Stomach (tissue), 19 donors: ENCODE measurements at places on chromosomes 13 and 19. TPM values are rescaled to one million over a fixed set of nuclear protein-coding genes. Genes with fewer than 3 reads are reported as not detected.

LIN7B gene
- total RNA-seq: 118 TPM

PGLYRP1 gene
- total RNA-seq: not detected

ALOX5AP gene
- 2.6 TPM for total RNA-seq

APC2 gene
- total RNA-seq: not detected

CEACAM1 gene
- 0.45 TPM for total RNA-seq

CADM4 gene
- 4.9 TPM for total RNA-seq

SYT3 gene
- 0.14 TPM for total RNA-seq

KISS1R gene
- not detected for total RNA-seq

COMMD6 gene
- total RNA-seq: 71.2 TPM

GRCh38 chr13:40651866-40652587, 14.4 kb downstream of the FOXO1 start:
- no peak for DNase-seq
- H3K27me3 ChIP-seq: no peaks in the 10 kb centered on the region
- H3K36me3 ChIP-seq: no peaks in the 10 kb centered on the region

GRCh38 chr13:24060993-24061392, 99.5 kb upstream of the SPATA13 start:
- H3K4me1 ChIP-seq: no peaks in the 10 kb centered on the region
- H3K36me3 ChIP-seq: no peaks in the 10 kb centered on the region
- H3K27me3 ChIP-seq: no peaks in the 10 kb centered on the region
- H3K27ac ChIP-seq: no peak overlapping the region
- DNase-seq: no peak

GRCh38 chr19:35184267-35184666, 29.7 kb downstream of the FXYD5 start:
- H3K27me3 ChIP-seq: no peaks in the 10 kb centered on the region
- no peaks in the 10 kb centered on the region for H3K36me3 ChIP-seq
- no peaks in the 10 kb centered on the region for H3K4me1 ChIP-seq
- H3K27ac ChIP-seq: no peak overlapping the region
- DNase-seq: no peak

- no peak for DNase-seq
- no peak overlapping the region for H3K27ac ChIP-seq
- no peaks in the 10 kb centered on the region for H3K36me3 ChIP-seq
- H3K4me1 ChIP-seq: no peaks in the 10 kb centered on the region
Observed at GRCh38 chr19:51668216-51668615, 21.6 kb upstream of the SIGLEC14 start.

GRCh38 chr19:50362656-50363424, 2.6 kb downstream of the NAPSA start:
- H3K27ac ChIP-seq: no peak overlapping the region
- no peaks in the 10 kb centered on the region for H3K27me3 ChIP-seq
- H3K36me3 ChIP-seq: no peaks in the 10 kb centered on the region
- no peak overlapping the region for H3K4me3 ChIP-seq
- no peak for DNase-seq
- no peaks in the 10 kb centered on the region for H3K4me1 ChIP-seq

GRCh38 chr13:98401934-98402333, 175.0 kb downstream of the STK24 start:
- H3K27me3 ChIP-seq: no peaks in the 10 kb centered on the region
- peak; percentile 67 for DNase-seq
- peak overlapping the region; percentile 74 for H3K27ac ChIP-seq
- H3K4me3 ChIP-seq: no peak overlapping the region
- peaks cover 45% of the 10 kb centered on the region for H3K4me1 ChIP-seq

DNA sequence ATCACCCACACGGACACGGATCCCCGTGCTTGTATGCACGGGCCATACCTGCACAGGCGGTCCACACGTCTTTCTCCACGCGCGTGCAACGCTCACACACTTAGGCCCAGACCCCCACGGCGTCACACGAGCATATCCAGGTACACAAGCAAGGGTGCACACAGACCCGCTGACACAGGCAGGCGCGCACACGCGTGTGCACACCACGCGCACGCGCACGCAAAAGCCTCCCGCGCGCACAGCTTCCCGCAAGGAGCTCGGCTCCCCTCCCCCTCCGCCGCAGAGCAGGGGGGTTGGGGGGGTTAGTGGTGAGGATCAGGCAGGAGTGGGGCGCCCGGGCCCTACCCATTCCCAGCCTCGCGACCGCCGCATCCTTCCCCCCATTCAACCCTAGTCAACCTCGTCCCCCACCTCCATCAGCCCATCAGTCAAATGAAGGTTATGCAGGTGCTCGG, 407 bp downstream of the RAB3A start:
- peaks cover 12% of the 10 kb centered on the region for H3K36me3 ChIP-seq
- peak overlapping the region; percentile 76 for H3K27ac ChIP-seq
- peak; percentile 80 for DNase-seq
- peaks cover 43% of the 10 kb centered on the region for H3K4me1 ChIP-seq
- H3K27me3 ChIP-seq: no peaks in the 10 kb centered on the region
- H3K4me3 ChIP-seq: peak overlapping the region; percentile 86

DNA sequence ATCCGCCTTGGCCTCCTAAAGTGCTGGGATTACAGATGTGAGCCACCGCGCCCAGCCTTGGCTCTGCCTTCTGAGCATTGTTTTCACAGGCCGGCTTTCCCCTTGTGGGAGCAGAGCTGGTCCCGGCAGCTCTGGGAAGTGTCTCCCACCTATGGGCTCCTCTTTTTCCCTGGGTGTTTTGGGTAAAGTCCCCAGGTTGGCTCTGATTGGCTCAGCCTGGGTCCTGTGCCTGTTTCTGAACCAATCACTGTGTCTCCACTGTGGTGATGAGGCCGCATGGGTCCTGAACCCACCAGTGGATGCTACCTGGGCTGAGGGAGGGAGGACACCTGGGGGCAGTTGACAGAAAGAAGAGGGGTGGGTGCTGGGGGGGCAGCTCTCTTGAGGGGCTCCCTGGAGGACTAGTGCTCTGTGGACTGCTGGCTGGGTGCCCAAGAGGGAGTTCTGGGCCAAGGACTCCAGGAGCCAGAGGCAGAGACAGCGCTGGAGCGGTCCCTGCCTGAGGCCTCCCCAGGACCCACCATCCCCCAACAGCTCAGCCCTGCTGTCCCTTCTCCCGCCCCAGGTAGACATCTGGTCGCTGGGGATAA, 19.6 kb upstream of the NCCRP1 start:
- no peak overlapping the region for H3K27ac ChIP-seq
- H3K27me3 ChIP-seq: no peaks in the 10 kb centered on the region
- no peaks in the 10 kb centered on the region for H3K4me1 ChIP-seq
- no peak overlapping the region for H3K4me3 ChIP-seq
- DNase-seq: no peak
- peaks cover 89% of the 10 kb centered on the region for H3K36me3 ChIP-seq

DNA sequence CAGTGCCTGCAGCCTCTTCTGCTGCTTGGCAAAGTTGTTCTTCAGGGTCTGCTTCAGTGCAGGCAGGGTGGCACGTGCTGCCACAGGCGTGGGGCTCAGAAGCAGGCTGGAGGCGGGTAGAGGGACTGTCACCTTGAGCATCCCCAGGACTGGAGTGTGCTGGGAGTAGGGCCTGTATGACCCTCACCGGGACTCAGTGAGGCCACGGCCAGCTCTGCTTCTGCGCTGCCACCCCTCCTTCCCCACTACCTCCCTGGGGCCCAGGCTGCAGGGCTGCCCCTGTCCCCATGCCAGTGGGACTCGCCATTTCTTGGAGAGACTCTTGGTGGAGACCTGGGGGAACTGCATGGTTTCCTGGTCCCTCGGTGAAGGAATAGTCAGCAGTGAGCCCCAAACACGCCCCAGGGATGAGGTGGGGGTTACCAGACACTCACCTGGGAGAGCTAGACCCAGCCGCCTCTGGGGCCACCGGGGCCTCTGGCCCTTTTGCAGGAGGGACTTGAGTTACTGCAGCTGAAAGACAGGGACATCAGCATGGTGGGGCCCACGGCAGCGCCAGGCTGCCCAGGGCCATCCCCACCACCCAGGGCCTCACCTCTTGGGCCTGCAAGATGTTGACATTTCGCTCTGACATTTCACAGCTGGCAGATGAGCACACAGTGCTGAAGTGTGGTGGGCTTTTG, 29.9 kb downstream of the TUBA3C start:
- H3K4me3 ChIP-seq: no peak overlapping the region
- H3K4me1 ChIP-seq: no peaks in the 10 kb centered on the region
- DNase-seq: no peak
- no peak overlapping the region for H3K27ac ChIP-seq
- no peaks in the 10 kb centered on the region for H3K27me3 ChIP-seq

- no peaks in the 10 kb centered on the region for H3K4me1 ChIP-seq
- no peak overlapping the region for H3K27ac ChIP-seq
- peaks cover 21% of the 10 kb centered on the region for H3K36me3 ChIP-seq
- no peak for DNase-seq
- H3K4me3 ChIP-seq: no peak overlapping the region
- no peaks in the 10 kb centered on the region for H3K27me3 ChIP-seq
Observed at GRCh38 chr19:1998712-1999708, 16.5 kb downstream of the BTBD2 start.

DNA sequence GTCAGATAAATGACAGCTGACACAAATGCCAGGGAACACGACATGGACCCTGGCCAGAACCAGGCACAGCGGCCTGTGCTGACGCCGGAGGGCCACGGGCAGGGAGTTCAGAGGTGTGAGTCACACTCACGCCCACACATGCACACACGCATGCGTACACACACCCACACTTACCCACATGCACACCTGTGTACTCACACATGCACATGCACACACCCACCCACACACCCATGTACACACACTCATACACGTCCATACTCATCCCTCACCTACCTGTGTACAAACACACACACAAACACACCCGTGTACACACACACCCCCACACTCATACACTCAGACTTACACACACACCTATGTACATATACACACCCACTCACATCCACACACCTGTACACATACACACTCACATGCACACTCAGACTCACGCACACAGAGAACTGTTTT, 40.4 kb downstream of the MLLT1 start:
- no peak for DNase-seq
- peaks cover 98% of the 10 kb centered on the region for H3K4me1 ChIP-seq
- H3K36me3 ChIP-seq: no peaks in the 10 kb centered on the region
- H3K4me3 ChIP-seq: no peak overlapping the region

GRCh38 chr13:114011226-114011625, 37.4 kb upstream of the C13orf46 start:
- no peak overlapping the region for H3K4me3 ChIP-seq
- no peaks in the 10 kb centered on the region for H3K27me3 ChIP-seq
- peaks cover 69% of the 10 kb centered on the region for H3K36me3 ChIP-seq

- H3K4me3 ChIP-seq: no peak overlapping the region
- H3K36me3 ChIP-seq: no peaks in the 10 kb centered on the region
- DNase-seq: no peak
- H3K27ac ChIP-seq: no peak overlapping the region
- no peaks in the 10 kb centered on the region for H3K27me3 ChIP-seq
Observed at GRCh38 chr13:44049081-44049945, 169.6 kb downstream of the LACC1 start.

- DNase-seq: peak; percentile 45
- no peaks in the 10 kb centered on the region for H3K27me3 ChIP-seq
- peaks cover 97% of the 10 kb centered on the region for H3K36me3 ChIP-seq
- no peak overlapping the region for H3K27ac ChIP-seq
Observed at GRCh38 chr19:4660181-4660791, 9.9 kb downstream of the MYDGF start.

DNA sequence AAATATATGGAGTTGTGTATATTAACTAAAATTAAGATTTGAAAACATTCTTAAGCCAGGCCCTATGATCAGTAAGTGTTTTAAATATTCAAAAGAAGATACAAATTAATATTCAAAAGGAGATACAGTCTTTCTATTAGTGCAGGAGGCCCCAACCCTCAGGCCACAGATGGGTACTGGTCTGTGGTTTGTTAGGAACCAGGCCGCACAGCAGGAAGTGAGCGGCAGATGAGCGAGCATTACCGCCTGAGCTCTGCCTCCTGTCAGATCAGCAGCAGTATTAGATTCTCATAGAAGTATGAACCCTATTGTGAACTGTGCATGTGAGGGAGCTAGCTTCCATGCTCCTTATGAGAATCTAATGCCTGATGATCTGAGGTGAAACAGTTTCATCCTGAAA, 232.9 kb downstream of the FOXO1 start:
- H3K4me1 ChIP-seq: no peaks in the 10 kb centered on the region
- no peak overlapping the region for H3K27ac ChIP-seq
- H3K4me3 ChIP-seq: no peak overlapping the region
- no peaks in the 10 kb centered on the region for H3K36me3 ChIP-seq

GRCh38 chr19:41689993-41690800, 2.1 kb upstream of the CEACAM7 start:
- H3K27me3 ChIP-seq: peaks cover 61% of the 10 kb centered on the region
- H3K36me3 ChIP-seq: no peaks in the 10 kb centered on the region
- H3K27ac ChIP-seq: no peak overlapping the region
- H3K4me1 ChIP-seq: no peaks in the 10 kb centered on the region

DNA sequence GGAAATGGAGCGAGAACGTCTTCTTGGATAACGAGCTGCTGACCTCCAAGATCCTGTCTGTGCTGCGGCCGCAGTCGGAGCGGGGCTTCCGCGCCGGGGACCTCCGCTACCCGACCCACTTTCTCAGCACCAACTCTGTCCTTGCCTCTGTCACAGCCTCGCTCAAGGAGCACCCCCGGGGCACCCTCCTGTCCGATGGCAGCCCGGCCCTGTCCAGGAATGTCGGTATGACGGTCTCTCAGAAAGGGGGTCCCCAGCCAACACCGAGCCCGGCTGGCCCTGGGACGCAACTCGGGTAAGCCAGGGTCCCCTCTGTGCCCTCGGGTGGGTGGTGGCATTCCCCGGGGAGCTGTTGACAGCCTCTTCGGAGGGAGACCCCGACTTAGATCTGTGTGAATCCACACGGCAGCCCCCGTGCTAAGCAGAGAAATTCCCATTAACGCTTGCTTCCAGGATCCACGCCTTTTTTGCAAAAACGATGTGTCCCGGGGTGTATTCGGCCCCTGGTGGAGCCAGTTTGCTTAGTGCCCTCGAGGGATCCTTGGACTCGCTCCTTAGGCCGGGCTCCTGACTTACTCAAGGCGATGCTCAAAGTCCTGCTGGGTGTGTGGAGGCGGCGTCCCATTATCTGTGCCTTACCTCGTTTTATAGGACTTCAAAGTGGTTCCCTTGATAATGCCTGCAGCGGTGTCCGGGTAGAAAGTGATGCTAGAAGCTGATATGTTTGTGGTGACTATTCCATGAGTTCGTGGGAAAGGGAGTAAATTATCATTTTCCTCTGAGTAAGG, 48.5 kb downstream of the PEX11G start:
- no peak for DNase-seq
- no peaks in the 10 kb centered on the region for H3K27me3 ChIP-seq
- no peaks in the 10 kb centered on the region for H3K4me1 ChIP-seq
- H3K27ac ChIP-seq: no peak overlapping the region

DNA sequence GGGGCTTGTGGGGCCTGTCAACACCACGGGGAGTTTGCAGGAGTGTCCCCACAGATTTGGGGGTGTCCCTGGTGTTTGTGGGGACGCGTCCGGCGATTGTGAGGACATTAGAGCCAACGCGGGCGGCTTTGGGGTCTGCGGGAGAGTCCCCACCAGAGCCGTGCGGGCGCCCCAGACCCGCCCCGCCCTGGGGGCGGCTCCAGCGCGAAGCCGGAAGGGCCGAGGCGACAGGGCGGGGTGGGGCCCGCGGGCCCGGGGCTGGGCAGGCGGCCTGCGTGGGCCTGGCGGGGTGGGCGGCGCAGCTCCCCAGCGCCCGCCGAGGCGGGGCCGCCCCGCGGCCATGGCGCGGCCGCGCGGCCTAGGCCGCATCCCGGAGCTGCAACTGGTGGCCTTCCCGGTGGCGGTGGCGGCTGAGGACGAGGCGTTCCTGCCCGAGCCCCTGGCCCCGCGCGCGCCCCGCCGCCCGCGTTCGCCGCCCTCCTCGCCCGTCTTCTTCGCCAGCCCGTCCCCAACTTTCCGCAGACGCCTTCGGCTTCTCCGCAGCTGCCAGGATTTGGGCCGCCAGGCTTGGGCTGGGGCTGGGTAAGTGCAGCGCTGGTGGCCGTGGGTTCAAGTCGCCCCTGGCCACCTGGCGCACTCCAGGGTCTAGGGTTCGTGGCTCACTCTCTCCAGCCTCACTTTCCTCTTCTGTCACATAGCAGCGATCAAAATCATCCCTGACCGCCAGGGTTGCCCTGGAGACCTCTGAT, 10.3 kb downstream of the PDE4A start:
- H3K27ac ChIP-seq: peak overlapping the region; percentile 83
- H3K36me3 ChIP-seq: no peaks in the 10 kb centered on the region
